ENCODE measurements at places on chromosomes 2 and 18.

- DNase-seq: no peak
Observed at GRCh38 chr2:128444816-128445522, 126.3 kb upstream of the HS6ST1 start.

GRCh38 chr18:46098616-46098933 lies 479 bp upstream of the ATP5F1A start:
- no peak for DNase-seq

- no peak for DNase-seq
Observed at GRCh38 chr2:73992036-73992435, 7.3 kb downstream of the TET3 start.

GRCh38 chr2:217184242-217184641 lies 324.4 kb upstream of the TNP1 start:
- DNase-seq: no peak

GRCh38 chr2:62660087-62660486 lies 45.4 kb upstream of the EHBP1 start:
- no peak for DNase-seq

- DNase-seq: no peak
Observed at GRCh38 chr2:232478571-232479340, 8.9 kb downstream of the ECEL1 start.

GRCh38 chr18:59501920-59502273 lies 142.8 kb upstream of the LMAN1 start:
- no peak for DNase-seq

All from stimulated activated CD4-positive, alpha-beta T cell treated with anti-CD3 and anti-CD28 coated beads, TNF-alpha, amount 100 ng/mL, for 1 hour (primary cell).